CD4-positive, alpha-beta T cell treated with Interleukin-12 subunit alpha and Interleukin-12 subunit beta, for 1 hour (primary cell): ENCODE measurements at places on chromosomes 6 and 20.
A peak's percentile ranks its signal among the peaks of the same experiment; 100 is the strongest.

- peak; percentile 8 for DNase-seq
These were observed 36.6 kb downstream of the MTRES1 start for GRCh38 chr6:107064579-107065065.

GRCh38 chr6:168871642-168872315 lies 381.9 kb downstream of the THBS2 start:
- DNase-seq = no peak

DNA sequence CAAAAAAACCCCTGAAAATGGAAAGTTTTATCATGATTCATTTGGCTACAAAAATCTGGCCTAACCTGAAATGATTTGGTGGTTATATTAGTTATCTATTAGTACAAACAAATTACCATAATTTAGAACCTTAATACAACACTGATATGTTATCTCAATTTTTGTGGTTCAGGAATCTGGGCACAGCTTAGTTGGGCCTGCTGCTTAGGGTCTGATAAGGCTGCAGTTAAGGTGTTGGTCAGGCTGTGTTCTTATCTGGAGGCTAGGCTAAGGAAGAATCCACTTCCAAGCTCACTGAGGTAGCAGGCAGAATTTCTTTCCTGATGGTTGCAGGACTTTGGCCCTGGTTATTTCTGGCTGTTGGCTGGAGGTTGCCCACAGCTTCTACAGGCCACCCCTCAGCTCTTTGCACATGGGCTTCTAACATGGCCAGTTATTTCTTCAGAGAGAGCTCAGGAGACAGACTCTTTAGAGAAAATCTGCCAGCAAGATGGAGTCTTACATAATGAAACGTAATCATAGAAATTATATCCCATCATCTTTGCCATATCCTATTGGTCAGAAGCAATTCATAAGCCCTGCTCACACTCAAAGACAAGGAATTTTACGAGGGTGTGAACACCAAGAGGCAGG lies 11.4 kb downstream of the TRIM38 start:
- no peak for DNase-seq

DNA sequence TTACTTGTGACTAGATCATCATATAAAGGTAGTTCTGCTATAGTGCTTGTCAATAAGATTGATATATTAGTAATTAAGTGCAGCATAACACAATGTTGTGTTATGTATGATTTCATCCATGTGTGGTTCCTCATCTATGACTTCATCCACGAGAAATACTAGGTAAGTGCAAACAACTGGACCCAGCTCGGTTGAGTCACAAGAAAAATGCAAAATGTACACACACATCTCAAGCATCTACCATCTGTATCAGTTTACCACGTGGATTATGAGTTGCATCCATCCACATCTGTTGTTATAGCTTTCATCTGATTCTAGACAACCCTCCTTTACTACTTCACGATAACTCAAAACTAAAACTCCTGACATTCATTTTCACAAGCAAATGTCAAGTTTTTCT lies 517.0 kb upstream of the CITED2 start:
- DNase-seq = no peak

GRCh38 chr6:149913085-149913484 lies 9.8 kb downstream of the RAET1G start:
- no peak for DNase-seq

- DNase-seq = no peak
These were observed 104.7 kb upstream of the PRND start for GRCh38 chr20:4617019-4617418.

DNA sequence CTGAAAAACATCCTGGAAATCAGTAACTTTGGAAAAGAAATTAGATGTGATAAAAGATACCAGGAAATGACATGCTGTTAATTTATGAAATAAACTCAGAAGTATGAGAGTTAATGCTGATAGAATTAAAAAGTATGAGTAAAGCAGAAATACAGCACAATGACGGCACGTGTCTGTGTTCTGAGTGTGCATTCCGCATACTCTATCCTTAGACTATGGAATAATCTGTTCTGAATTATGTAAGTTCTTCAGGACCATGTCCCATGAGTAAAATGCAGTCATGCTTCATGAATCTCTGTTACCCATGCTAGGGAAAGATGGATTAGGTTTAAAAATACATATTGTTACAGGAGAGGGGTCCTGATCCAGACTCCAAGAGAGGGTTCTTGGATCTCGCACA lies 21.7 kb downstream of the HECA start:
- DNase-seq = no peak

GRCh38 chr6:163745536-163746400 lies 331.2 kb downstream of the QKI start:
- no peak for DNase-seq

DNA sequence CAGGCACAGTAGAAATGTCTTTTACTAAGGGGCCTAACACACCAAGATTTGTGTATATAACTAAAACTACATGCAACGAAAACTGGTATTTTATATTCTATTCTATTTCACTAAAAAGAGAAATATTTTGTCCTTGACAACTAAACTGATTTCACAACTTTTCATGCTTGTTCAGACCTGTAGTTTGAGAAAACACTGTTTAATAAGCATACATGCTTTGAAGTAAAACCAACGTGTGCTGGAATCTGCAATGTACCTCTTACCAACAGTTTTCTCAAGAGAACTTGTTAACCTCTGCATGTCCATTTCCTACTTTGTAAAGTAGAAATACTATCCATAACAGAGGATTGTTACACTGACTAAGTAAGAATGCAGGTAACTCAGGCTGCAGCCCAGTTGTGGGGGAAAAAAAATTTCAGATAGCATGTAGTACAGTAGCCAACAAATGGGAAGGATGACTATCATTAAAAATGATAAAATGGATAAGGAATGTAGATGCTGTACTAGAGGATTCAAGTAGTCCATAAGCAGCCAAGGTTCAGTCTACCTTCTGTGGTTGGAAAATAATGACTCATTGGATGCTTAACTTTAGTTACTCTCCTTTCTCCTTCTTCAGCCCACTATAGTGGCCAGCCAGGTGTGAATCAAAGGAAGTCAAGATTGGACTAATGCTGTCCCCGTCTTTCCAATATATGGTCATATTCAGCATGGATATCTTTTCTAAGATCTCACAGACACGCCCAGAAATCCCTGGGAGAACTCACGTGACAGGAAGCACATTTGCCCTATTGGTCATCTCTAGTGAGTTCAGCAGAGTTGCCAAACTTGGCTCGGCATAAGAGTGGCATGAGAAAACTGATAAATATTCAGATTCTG lies 65.2 kb downstream of the HFE start:
- no peak for DNase-seq

GRCh38 chr6:142233945-142234682 lies 67.7 kb upstream of the ADGRG6 start:
- no peak for DNase-seq

- no peak for DNase-seq
These were observed 186.9 kb upstream of the GMDS start for GRCh38 chr6:2432292-2432691.

DNA sequence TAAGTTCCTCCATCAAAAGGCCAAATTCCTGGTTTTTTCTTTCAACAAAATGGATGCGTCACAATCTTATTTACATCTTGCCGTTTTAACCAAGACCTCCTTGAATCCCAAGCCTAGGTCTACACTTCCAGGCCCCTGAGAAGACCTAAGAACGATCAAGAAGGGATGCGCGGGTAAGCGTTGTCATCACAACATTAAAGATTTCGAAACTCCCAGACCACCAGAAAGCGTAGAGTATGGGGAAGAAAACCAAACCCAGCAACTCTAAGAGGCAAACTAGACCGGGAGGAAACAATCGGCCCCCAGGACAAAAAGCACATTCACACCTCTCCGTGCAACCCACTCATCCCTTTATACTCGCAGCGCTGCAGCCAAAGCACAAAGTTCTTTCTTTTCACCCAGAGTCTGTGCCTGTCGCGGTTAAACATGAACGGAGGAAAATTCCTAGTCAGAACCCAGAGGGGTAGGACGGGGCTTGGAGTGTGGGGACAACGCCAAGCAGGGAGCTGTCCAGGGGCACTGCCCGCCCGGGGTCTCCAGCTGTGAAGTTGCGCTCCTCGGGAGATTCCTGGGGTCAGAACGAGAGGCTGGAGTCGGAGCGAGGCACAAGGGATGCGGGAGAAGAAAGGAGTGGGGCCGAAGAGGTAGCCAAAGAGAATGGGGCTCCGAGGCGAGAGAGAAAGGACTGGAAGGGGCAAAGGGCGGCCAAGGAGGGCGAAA lies 725 bp downstream of the OSER1 start:
- DNase-seq = no peak

DNA sequence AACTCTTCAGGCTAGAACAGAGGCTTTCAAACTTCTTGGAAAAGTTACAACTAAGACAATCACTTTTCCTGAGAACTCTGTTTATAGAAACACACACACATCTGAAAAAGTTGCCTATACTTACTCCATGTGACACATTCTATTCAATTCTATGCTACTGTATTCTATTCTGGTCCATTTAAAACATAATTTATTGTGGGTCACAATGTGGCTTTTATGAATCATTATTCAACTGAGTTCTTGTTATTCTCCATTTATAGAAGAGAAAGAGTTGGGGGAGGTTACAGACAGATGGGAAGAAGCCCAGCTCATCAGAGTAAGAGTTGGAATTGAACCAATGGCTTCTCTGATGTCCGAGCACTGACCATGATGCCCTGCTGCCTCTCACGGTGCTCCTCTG lies 21.6 kb upstream of the BCAS1 start:
- DNase-seq = no peak

DNA sequence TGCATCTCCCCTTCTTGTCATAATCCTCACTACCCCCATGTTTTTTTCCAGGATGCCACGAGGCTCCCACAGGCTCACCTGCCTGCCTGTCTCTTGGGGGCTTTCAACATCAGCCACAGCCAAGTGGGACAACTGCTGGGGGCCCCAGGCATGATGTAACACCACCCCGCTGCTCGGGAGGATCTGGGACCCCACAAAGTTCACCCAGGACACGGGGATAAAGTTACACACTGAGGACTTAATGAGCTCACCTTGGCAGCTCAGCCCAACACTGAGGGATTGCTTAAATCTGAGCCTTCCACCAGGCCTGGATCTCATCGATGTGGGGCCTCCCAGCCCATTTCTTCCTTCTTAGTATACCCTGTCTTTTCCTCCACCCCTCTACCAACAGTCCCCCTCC lies 56.4 kb upstream of the NNAT start:
- no peak for DNase-seq

DNA sequence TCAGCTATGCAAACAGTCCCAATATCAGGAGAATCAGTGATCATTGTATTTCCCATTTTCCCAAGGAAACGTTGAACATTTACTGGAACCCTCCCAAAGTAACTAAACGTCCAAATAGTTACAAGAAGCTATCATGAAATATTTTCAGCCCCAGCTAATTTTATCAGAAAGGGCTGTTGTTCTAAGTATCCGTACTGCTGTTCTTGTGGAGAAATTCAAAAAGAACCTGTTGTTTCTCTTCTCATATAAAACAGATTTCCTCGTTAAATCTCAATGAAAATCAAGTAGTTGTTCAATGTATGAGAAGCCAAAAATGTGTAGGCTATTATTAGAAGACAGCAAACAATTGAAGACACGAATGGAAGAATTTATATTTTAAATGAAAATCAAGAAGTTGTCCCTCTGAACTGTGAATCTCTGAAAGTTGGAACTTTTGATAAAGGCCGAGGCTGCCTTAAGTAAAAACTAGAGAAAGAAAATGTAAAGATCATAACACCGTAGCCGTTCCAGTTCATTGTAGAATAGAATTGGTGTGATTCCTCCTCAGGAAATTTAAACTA lies 107.7 kb downstream of the HFE start:
- DNase-seq = no peak

DNA sequence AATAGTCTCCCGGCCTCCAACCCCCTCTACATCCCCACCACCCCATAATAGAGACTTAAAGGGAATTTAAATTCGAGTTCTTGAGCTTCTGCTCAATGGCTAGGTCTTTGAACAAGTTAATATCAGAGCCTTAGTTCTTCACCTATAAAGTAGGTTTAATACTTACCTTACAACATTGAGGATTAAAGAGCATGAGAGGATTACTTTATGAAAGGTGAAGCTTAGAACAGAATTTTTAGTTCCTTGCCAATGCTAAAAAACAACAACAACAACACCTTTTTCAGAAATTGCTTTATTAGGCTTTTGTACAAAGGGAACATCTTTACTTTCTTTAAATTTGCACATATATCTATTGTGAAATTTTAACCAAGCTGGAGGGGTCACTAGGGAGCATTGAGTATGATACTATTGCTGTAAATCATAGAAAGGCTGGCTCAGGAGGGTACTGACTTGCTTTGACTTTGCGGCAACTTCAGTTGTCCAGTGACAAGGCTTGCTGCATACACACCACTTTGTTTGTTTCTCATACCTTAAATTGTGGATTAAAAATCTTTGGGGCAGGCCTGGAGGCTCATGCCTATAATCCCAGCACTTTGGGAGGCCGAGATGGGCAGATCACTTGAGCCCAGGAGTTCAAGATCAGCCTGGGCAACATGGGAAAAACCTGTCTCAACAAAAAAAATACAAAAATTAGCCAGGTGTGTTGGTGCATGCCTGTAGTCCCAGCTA lies 9.7 kb downstream of the TOP1 start:
- no peak for DNase-seq

DNA sequence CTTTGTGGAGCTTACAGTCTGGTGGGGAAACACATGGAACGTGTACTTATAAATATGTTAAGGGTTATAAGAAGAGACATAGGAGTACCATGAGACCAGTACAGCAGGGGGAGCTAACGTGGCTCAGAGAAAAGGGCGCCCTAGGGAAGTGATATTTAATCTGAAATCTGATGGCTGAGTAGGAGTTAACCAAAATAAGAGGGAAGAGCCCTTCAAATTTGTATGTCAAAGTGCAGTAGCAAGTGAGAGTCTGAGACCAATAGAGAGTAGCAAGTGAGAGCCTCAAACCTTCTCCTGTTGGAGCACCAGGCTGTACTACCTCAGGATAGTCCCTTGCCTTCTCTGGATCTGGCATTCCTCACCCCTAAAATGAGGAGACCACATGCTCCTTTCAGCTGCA lies 6.1 kb upstream of the PKIG start:
- no peak for DNase-seq

GRCh38 chr20:1897965-1898464 lies 2.8 kb downstream of the SIRPA start:
- peak; percentile 9 for DNase-seq

- DNase-seq = peak; percentile 57
These were observed 75.4 kb upstream of the TMEM244 start for GRCh38 chr6:129936329-129937165.

- no peak for DNase-seq
These were observed 80.8 kb upstream of the VSTM2L start for GRCh38 chr20:37822141-37822601.
